ENCODE measurements at places on chromosomes 2 and 18.

DNA sequence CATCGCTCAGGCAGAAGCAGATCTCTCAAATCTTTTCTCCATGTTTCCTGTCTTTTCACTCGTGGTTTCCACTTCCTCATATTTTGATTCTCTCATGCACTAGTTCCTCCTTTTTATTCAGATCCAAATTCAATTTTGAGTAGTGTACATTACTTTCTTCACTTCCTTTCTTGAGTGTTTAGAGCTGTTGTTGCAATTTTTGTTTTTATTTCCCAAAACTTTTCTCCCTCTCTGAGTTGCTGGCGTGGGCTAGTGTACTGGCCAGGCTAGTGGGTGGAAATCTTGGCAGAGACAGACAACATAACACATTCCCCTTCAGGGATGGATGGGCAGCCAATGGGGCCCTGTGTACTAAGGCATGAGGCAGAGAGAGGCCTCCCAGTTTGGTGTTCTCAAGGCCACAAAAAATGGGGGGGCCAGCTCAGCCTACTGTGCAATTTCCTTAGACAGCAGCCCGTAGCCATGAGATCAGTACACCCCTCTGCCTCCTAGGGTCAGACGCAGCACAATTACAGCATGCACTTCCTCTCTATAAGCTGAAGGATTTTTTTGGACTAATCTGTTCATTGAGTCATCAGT, 145.1 kb upstream of the PID1 start:
- no peak for DNase-seq

DNA sequence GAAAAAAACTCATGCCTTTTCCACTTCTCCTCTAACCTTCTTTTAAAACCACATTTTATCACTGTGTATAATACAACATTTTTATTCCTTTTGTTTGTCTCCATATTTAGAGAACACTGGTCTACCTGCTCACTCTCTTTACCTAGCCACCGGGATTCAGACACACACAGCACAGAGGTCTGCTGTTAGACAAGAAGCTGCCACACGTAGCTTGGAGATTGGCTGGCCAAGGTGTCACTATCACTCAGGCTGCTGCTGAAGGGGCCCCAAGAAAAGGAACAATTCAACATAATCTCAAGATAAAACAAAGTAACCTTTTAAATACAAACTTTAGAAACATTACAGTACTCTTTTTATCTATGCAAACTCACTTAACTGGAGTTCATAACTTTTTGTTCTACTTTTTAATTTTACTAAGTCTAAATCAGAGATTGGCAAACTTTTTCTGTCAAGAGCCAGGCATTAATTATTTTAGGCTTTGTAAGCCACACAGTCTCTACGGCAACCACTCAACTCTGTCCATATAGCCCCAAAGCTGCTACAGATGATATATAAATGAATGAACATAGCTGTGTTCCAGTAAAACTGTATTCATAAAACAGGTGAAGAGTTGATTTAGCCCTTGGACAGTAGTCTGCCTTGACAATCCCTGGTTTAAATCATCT, 25.8 kb downstream of the FEZ2 start:
- no peak for DNase-seq

- DNase-seq: no peak
Measured at GRCh38 chr18:55588111-55588869, at the start of gene TCF4. Gene TCF4, minus strand, starts transcription at chr18:55588192. Its CDS starts 1,076 bp downstream, at chr18:55587116.

GRCh38 chr2:179636995-179637394, 224.4 kb downstream of the ZNF385B start:
- DNase-seq: no peak

DNA sequence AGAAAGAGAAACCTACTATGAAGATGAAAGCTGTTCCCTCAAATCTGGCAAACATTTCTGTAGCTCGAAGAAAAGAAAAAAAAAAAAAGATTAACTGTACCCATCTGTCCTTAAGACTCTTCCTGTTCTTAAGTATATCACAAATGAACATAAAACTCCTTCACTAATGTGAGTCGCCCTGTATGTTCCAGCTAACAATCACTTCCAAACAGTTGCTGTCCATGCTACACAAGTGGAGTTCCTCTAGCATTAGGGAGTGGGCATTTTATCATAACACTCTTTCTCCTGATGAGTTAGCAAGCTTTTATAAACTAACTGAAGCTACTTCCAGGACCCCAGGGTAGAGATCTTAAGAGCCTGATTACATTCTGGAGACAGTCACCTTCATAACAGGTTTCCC, 5.8 kb downstream of the CUL3 start:
- no peak for DNase-seq

- DNase-seq: no peak
Measured at GRCh38 chr18:8982416-8983183, 119.9 kb upstream of the NDUFV2 start.

DNA sequence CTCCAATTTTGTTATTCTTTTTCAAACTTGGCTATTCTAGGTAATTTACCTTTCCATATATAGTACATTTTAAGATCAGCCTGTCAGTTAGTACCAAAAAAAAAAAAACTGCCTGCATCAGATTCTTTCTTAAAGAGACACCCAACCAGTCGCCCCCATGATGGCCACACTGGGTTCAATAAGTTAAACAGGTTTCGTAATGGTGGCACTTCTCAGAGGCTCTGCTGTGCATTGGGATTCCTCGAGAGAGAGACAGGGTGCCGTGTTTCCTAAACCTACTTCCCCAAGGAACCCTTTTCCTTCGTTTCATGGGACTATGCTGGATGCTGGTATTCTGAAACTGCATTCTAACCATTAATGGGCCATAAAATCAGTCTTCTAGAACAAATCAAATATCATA, 37.4 kb downstream of the MYO7B start:
- no peak for DNase-seq

- DNase-seq: no peak
Measured at GRCh38 chr2:190959911-190960788, 53.8 kb downstream of the STAT1 start.
